Stimulated activated CD8-positive, alpha-beta memory T cell treated with anti-CD3 and anti-CD28 coated beads, Interleukin-7, amount 100 ng/mL, for 1 hour (primary cell): ENCODE measurements at places on chromosomes 5 and 9.

DNA sequence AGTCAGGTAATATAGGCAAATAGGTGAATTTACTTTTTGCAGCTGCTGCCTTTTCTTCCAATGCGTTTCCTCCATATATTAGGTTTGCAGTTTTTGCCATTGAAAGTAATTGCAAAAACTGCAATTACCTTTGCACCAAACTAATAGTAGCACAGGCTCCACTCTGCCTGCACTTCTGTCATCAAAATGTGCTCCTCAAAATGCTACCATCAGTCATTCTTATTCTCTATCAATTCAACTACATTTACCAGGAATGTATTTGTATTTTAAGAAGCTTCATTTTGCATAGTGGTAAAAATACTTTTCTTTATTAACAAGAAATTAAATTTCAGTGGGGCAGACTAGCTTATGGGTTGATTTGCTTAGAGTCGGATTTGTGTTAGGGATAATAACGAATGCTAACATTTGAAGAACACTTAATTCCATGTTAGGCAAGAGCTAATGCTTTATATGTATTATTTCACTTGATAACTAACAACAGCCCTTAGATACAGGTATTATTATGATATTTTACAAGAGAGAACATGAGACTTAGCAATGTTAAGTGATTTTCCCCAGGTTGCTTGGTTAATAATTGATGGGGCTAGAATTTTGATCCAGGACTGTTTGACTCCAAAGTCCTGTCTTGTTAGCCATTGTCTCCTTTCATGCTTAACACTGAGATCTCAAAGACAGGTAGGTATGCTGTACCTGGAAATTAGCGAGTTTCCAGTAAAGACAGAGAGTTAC is 300.4 kb downstream of the MAN2A1 start:
- no peak for DNase-seq

GRCh38 chr5:35129921-35130485 is 82.3 kb upstream of the AGXT2 start:
- no peak for DNase-seq

DNA sequence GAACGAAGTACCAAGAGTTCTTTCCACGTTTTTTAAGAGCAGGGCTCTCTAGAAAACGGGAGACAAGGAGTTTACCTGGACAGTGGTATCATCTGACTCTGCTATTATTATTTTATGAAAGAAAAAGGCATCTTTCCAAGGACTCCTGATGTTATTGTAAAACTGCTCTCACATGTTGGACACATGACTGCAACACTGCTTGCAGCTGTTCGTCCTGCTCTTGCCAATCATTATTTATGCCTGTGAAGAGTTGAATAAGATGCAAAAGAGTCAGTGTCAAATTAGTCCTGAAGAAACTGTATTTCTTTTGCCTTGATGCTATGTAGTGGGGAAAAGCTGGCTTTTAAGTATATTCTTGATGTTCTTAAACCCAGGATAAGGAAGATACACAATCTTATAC is 284.5 kb upstream of the PTGER4 start:
- no peak for DNase-seq

GRCh38 chr5:95725071-95725820 is 5.9 kb upstream of the RHOBTB3 start:
- DNase-seq, result no peak

DNA sequence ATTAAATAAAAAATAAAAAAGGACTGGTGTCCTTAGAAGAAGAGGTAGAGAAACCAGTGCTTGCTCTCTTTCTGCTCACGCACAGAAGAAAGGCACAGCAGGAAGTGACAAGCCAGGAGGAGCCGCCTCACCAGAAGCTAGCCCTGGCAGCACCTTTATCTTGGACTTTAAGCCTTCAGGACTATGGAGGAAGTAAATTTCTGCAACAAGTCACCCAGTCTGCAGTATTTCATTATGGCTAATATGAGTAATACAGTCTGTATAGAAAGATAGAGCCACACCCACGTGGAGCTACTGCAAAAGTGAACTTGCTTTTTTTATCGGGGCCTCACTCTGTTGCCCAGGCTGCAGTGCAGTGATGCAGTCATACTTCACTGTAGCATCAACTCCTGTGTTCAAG is 68.4 kb downstream of the PDZD2 start:
- no peak for DNase-seq

DNA sequence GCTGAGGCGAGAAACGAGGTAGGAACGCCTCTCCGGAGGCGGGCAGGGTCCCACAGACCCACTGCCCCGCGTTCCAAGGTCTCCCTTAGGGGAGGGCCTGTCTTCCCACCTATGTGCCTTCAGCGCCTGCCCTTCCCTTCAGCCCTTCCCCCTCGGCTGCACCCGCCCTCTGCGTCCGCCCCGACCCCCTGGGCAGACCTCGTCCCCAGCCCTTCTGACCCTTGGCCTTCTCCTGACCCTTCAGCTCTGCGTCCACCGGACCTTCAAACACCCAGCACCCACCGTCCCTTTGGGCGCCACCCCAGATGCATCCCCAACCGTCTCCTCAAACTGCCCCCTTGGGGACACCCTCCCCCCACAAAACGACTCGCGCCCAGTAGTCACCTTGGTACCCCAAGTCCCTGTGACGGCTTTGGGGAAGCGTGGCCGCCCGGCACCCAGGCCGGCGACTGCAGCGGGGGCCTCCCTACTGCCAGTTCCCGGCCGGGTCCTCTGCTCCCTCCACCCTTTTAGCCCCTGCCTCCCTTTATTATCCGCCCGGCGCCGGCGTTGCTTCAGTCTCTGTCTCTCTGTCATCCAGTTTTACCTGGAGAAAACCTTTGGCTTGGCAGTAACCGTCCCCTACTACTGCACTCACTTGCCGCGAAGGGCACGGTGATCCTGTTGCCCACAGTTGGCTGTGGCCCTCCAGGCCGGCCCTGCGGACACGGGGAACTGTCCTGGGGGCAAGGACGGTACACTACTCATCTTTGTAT is 421 bp downstream of the RUSC2 start:
- DNase-seq, result no peak

DNA sequence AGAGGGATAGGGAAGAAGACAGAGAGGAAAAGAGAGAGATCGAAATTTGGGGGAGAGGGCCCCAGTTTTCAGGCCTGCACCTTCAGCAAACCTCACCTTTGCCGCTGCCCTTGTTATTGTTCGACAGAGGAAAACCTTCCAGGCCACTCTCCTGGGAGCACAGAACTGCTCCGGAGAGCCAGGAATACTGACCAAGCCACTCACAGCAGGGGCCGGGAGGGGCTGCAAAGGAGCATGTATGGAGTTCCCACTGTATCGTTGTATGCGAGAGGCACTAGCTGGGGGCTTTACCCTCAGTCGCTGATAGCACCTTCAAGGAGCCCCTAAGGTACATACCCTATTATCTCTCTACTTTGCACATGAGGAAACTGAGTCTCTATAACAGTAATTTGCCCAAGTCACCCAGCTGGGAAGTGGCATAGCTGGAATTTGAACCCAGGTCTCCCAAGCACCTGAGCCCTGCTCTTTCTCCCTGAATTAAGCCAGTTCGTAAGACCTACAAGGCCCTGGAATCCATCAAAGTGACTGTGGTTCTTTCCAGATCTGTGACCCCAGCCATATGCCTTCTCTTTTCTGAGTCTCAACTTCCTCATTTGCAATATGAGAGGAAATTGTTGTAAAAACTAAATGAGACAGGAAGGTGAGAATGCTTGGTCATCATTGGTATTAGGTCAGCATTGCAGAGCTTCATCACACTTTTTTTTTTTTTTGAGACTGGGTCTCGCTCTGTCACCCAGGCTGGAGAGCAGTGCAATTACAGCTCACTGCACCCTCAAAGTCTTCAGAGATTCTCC is 21.0 kb upstream of the FOXE1 start:
- DNase-seq, result no peak

GRCh38 chr9:115241641-115242040 is 123.7 kb upstream of the TNC start:
- no peak for DNase-seq

DNA sequence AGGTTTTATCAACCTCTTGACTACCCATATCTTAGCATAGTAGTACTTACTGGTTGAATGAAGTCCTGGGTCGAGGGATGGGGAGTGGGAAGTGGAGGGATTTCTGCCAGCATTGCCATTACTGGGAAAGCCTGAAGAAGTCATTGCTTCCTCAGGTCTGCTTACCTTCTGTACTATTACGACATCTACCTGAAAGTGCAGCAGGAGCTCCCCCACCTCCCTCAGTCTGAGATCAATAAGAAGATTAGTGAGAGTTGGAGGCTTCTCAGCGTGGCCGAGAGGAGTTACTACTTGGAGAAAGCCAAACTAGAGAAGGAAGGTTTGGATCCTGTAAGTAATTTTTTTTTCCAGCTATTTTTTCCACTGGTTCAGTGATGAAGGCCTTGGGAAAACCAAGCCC is 5.8 kb downstream of the HMGXB3 start:
- DNase-seq, result no peak

DNA sequence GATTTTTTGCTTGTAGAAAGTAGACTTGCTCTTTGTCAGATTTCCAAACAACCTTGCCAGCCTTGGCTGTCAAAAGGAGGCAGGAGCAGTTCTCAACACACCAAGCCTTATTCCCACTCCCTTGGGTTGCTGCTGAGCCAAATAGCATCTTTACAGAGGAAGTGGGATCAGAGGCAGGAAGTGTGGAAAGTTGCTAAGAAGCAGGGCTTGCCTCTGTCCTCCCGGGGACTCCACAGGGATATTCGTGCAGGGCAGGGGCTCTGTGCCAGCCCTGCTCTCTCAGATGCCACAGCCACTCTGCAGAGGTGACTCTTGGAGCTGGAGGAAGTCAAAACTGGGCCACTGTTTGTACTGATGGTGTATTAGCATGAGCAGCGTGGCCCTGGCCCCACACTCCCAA is 24.3 kb downstream of the PTPDC1 start:
- no peak for DNase-seq

- DNase-seq, result no peak
Measured at GRCh38 chr5:136811551-136811950, 446.2 kb upstream of the TRPC7 start.

- no peak for DNase-seq
Measured at GRCh38 chr5:150429410-150429873, 16.7 kb upstream of the CD74 start.

- DNase-seq, result no peak
Measured at GRCh38 chr5:154701181-154701580, 54.0 kb upstream of the LARP1 start.

DNA sequence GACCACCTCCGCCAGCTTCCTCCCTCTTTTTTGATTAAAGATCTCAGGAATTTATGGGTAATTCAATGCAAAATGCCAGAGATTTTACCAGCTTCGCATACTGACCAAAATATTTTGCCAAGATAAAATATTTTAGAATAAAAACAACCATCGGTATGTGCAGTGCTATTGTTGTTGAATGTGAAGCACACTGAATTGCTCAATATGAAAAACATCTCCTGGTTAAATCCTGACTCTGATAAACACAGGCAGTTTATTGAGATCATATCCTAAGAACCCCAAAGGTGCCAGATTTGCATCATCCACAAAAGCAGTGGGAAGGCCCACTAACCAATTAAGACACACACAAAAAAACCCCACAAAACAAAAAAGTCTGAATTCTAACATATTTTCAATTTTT is 202.4 kb downstream of the GLIS3 start:
- no peak for DNase-seq

GRCh38 chr9:2384741-2385140 is 236.8 kb upstream of the VLDLR start:
- DNase-seq, result no peak

GRCh38 chr9:95409650-95410426 is 92.3 kb upstream of the FANCC start:
- DNase-seq, result no peak

- no peak for DNase-seq
Measured at GRCh38 chr9:114723931-114724330, 41.9 kb upstream of the TEX48 start.
